ENCODE measurements at places on chromosomes 1 and 21. TPM values are rescaled to one million over a fixed set of nuclear protein-coding genes. Genes with fewer than 3 reads are reported as not detected.

Gene ANGPTL1
- total RNA-seq: not detected

Gene PAQR6
- total RNA-seq: 4.7 TPM

Gene DIO1
- total RNA-seq: not detected

Gene B3GALT6
- total RNA-seq: 10.7 TPM

Gene MAN1C1
- total RNA-seq: 0.93 TPM

Gene PGBD5
- 0.36 TPM for total RNA-seq

Gene SELP
- not detected for total RNA-seq
